ENCODE measurements at places on chromosomes 5 and 9.
A peak's percentile ranks its signal among the peaks of the same experiment; 100 is the strongest.

GRCh38 chr9:91208837-91209236, 152.9 kb downstream of the AUH start:
- DNase-seq, result no peak

- peak; percentile 86 for DNase-seq
Measured at GRCh38 chr5:15501091-15501791, 1.3 kb downstream of the FBXL7 start.

DNA sequence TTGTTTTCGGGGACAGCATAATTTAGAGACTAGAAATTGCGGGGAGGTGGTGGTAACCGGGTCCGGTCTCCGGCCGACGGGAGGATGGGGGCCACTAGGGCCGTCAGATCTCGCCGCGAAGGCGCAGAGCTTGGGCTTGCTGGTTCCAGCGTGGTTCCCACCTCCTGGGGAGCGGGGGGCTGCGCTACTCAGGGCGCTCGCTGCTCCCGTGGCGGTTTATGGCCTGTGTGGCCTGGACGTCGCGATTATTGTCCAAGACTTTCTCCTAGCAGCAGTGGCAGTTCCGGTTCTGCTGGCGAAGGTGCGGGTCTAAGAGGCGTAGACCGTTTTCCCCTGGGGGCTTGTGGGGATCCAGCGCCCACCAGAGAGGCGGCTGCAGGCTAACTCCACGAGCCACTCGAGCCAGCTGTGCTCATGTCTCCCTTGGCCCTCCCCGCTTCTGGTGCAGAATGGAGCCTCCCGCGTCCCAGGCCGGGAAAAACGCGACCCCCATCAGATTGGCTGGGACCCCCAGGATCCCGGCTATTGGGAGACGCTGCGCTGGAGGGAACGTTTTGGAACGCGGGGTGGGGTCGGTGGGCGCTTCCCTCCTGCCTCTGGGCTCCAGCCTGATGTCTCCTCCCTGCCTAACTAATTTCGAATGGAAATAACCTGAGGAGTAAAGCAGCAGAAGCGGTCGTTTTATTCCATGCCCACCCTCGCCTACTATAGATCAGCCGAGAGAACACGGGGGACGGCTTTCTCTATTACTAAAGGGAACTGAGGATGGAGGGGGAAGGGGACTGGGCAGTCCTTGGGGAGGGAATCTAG, 87.1 kb downstream of the ENTREP1 start:
- no peak for DNase-seq

GRCh38 chr5:155633338-155633957, 619.9 kb downstream of the KIF4B start:
- DNase-seq, result no peak

DNA sequence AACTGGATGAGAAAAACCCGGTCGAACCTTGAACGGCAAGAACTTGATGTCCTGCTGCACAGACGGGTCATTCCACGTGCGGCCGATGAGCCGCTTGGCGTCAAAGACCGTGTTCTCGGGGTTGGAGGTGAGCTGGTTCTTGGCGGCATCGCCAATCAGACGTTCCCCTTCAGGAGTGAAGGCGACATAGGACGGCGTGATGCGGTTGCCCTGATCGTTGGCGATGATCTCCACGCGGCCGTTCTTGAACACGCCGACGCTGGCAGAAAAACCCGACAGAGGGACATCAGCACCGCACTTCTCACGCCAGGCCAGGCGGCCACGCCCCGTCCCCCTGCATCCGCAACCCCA, 519 bp downstream of the HSPA5 start:
- DNase-seq, result peak; percentile 34

- peak; percentile 61 for DNase-seq
Measured at GRCh38 chr5:146340260-146341081, 1.8 kb downstream of the POU4F3 start.

GRCh38 chr9:133779516-133780403, 41.6 kb upstream of the SARDH start:
- DNase-seq, result no peak

GRCh38 chr5:81782811-81783210, 31.9 kb upstream of the SSBP2 start:
- DNase-seq, result peak; percentile 32
